Activated CD4-positive, alpha-beta T cell treated with anti-CD3 and anti-CD28 coated beads for 48 hours (primary cell): ENCODE measurements at places on chromosomes 11 and 22.
A peak's percentile ranks its signal among the peaks of the same experiment; 100 is the strongest.

- DNase-seq = peak; percentile 55
Observed at GRCh38 chr11:69950120-69950519, 128.0 kb upstream of the ANO1 start.

GRCh38 chr11:119758291-119758690 is 29.3 kb upstream of the NECTIN1 start:
- DNase-seq = no peak

DNA sequence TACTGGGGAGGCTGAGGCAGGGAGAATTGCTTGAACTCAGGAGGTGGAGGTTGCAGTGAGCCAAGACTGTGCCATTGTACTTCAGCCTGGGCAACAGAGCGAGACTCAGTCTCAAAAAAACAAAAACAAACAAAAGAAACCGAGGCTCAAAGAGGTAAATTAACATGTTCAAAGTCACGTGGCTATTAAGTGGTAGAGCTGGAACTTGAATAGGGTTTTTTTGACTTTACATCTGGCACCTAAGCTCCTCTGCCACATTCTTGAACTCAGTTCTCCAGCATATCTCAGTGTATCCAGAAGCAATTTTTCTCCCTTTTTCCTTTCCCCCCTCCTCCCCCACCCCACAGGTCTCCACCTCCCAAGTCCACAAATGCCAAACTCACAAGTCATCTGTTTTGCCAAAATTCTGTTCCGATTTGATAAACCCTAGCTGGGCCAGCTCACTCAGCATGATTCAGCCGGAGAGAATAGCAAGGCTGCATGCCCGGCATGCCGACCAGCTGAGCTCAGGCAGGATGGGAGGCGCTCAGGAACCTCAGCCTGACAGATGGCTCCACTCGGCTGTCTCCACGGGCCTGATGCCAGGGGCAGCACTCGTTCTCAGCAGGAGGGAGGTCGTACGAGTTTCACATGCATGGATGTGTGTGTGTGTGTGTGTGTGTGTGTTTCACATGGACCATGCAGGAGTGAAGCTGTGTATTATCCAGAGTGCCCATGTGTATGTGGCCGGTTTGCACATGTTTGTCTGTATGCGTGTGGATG is 63.2 kb upstream of the RRAS2 start:
- DNase-seq = peak; percentile 6

DNA sequence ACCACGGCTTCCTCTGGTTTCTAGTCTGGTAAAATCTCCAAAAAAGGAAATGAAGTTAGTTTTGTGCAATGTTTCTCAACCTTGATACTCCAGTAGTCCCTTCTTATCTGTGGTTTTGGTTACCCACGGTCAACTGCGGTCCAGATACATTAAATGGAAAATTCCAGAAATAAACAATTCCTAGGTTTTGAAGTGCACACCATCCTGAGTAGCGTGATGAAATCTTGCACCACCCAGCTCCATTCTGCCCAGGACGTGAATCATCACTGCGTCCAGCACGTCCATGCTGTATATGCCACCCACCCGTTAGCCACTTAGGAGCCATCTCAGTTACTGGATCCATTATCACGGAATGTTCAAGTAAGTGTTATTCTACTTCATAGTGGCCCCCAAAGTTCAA is 117.0 kb downstream of the FBXO7 start:
- DNase-seq = no peak

DNA sequence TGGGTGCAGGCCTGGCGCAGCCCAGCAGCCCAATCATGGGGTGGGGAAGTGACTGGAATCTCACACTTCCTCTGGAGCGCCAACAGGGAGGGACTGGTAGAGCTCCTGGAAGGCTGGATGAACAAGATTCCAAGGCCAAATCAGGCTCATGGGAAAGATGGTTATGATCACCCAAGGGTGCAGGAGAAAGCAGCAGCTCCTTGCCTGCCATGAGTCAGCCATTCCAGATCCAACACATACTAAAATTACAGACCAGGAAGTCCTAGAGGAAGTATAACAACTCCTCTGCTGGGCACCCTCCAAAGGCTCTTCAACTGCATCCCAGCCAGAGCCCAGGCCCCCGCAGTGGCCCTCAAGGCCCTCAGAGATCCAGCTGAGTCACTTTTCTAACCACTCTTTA is 427.3 kb downstream of the TENM4 start:
- no peak for DNase-seq

GRCh38 chr11:6251990-6252473 is 7.6 kb upstream of the CCKBR start:
- no peak for DNase-seq

DNA sequence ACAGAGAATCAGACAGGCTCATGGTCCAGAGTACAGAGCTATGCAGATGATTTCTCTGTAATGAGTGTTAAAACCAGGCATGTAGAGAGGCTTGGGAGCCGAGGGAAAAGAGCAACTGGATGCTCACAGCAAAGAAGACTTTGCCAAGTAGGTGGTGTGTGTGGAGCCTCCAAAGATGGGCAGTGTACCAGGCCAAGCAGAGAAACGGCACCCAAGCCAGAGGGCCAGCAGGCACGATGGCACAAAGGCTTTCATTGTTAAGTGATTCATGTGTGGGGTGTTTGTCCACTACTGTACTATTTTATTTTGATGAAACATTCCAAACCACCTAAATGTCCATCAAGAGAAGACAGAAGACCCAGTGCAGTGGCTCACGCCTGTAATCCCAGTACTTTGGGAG is 11.1 kb downstream of the RANGAP1 start:
- DNase-seq = no peak

DNA sequence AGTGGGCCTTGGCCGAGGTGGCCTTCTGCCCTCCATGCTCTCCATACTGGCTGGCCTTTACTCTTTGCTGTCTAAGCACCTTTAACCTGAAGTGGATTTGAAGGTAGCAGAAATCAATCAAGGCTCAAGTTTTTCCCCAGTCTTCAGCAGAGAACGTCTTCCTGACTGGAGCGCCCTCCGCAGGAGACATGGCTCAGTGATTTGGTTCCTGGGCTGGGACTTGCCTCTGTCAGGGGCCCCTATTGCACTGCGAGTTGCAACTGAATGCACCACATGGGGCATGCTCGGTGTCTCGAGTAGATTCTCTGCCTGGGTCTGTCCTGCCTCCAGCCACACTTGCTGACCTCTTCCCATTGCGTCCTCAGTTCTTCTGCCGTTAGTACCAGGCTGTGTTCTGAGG is 79.6 kb downstream of the BMAL1 start:
- DNase-seq = no peak

DNA sequence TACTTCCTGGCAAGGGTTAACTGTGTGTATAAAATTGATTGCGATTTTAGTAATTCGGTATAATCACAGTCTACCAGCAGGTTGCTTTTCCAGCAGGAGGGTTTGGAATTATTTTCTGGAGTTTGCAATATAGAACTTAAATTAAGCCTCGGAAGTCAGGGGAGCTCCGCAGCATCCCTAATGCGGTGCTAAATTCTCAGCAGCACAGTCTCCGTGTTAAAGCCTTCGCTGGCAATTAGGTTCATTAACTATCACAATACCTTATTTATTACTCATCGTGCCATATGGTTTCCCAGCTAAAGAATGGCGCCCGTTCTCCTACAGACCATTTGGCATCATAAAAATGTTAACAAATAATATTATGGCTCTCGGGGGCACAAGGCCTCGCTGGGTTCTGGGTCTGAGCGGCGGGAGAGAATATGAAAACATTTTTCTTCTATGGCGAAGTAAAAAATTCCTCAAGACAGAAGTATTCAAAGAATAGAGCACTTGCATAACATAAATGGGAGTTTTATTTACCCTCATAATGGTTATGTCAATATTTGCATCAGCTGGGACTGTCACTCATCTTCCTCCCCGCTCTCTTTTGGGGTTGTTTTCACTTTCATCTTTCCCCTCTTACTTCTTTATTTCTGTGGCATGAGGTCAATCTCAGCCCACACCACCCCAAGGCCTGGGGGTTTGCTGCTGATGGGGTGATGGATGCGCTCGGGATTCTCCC is 28.1 kb upstream of the ZBTB16 start:
- no peak for DNase-seq

DNA sequence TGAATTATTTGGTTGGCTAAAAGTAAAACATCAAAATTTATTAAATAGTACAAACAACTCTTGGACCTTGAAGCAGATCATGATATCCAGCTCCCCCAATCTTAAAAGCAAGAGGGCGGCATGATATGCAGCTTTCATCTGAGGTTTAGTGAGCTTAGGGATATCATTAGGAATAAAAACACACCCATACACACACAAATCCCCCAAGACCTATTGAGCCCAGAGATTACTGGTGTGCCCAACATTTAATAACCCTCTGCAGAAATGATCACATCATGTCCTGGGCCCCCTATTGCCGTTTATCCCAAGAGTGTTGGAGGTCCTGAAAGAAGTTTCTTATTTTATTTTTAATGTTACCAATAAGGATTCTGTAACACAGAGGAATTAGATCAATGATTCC is at the start of gene OR8D1:
OR8D1 (minus strand) TSS at position 101 of the 400 bp plus-strand sequence. CDS start 3,183 bp downstream, outside the sequence.
- DNase-seq = no peak

GRCh38 chr22:43515902-43516301 is 104.1 kb downstream of the MPPED1 start:
- peak; percentile 15 for DNase-seq

- no peak for DNase-seq
Observed at GRCh38 chr11:618856-619627, 3.3 kb upstream of the IRF7 start.

DNA sequence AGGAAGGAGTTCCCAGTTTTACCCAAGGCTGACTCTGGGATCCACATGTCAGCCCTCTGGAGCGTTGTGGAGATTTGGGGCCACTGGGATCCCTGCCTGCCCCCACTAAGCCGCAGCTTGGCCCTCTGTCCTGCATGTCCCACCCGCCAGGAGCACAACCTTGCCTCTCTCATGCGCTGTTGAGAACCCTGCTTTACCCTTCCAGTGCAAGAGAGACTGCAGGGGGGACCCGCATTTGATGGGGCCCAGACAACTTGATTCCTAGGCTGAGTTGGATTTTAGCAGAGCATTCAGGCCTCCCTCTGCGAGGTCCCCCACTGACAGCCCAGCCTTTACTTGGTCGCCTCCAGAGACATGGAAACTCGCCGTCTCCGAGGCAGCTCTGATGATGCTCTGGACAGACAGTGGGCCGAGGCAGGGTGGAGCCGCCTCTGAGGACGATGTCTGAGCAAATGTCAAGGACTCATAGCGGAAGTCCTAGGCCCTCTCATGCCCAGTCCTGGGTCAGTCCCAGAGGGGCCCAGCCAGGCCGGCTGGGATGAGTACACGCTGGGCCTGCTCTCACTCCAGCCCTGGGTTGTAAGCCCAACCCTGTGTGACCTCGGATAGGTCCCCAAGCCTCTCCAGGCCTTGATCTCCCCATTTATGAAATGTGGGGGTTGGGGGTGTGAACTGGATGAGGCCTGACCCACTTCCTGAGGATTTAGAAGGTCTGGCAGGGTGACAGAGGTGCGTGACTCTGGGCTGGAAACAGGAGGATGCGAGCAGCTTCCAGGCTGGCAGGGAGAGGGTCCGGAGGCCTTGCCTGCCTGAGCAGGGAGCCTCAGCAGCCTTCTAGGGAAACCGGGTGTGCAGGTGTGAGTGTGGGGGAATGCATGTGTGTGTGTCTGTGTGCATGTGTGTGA is 630 bp downstream of the CD5 start:
- peak; percentile 42 for DNase-seq

DNA sequence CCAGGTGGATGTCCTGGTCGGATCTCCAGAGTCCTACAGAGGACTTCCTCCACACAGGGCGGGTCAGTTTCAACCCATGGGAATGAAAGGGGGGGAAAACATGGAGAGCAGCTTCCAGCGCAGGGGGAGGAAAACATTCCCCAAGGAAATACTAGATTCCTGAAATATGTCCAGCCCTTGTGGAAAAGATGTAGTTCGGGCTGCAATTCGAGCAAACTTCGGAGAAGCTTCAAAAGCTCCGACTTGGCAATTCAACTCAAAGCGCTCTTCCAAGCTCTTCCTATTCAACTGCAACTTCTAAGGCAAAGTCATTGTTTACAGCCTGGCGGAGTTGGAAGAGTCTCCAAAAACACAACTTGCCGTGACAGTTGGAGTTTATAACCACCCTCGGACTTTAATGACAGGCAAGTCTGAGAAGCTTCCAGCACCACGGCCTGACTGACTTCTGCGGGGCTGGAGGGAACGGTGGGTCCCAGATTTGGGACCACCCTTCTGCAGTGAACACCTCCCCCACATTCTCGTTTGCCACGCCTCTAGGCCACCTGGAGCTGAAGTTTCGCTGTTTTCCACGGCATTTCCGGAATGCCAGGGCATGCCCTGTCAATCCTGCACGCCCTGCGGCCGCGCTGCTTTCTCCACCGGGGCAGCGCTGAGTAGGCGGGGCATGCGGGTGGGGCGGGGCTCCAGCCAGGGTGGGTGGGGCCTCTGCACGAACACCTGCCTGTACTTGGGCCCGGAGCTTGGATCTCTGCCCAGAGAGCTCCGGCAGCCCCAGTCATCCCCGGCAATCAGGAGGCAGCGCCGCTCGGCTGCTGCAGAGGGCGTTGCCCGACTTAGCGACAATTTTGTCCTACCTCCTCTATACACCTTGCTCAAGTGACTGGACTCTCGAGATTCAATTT is 49.0 kb upstream of the BIRC3 start:
- peak; percentile 87 for DNase-seq

- no peak for DNase-seq
Observed at GRCh38 chr11:64381350-64381749, 22.4 kb downstream of the RPS6KA4 start.

DNA sequence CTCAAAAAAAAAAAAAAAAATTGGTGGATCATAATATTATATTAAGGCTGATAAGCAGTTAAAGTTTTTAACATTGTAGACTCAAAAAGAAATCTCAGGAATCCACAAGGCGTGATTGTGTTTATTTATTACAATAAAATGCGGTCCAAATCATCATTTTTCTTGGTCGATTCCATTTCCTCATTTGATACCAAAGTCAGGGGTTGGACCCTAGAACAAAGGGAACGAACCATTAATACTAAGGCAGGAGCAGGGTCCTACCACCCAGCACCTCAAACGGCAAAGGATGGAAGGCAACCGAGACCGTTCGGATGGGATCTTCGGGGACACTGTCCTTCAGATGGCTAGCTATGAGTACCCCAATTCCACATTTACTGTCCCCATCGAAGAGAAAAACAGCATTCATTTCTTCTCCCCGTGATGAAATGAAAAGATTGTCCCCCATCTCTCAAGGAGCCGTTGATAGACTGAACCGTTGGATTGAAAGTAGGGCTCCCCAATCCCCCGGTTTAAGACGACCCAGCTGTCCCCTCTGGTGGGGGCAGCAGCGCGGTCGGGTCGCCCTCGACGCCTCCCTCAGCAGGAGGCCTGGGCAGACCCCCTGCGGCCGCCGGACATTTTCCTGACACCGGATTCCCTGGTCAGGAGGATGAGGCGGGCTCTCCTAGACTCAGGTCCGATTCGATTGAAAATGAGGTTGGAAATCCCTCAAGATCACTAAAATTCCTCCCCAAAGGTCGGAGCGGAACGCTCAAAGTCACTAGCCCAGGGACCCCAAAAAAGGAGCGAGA is 607 bp downstream of the DMC1 start:
- DNase-seq = peak; percentile 22

GRCh38 chr11:28903716-28904115 is 795.5 kb downstream of the METTL15 start:
- DNase-seq = no peak

DNA sequence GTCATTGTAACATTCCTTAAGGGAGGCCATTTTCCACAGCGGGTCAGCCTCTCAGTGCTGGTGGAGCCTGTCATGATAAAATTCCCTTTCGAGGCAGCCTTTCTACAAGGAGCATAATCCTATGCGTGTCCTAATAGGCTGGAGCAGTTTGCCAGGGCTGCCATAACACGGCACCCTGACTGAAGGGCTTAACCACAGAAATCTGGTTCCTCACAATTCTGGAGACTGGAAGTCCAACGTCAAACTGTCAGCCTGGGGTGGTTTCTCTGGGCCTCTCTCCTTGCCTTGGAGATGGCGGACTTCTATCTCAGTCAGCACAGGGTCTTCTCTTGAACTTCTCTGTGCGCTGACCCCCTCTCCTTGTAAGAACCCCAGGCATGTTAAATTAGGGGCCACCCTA is 1.4 kb upstream of the RGL4 start:
- no peak for DNase-seq
